Pulmonary artery endothelial cell (primary cell): ENCODE measurements at places on chromosomes 11 and 22. TPM values are rescaled to one million over a fixed set of nuclear protein-coding genes. Genes with fewer than 3 reads are reported as not detected.

DNA sequence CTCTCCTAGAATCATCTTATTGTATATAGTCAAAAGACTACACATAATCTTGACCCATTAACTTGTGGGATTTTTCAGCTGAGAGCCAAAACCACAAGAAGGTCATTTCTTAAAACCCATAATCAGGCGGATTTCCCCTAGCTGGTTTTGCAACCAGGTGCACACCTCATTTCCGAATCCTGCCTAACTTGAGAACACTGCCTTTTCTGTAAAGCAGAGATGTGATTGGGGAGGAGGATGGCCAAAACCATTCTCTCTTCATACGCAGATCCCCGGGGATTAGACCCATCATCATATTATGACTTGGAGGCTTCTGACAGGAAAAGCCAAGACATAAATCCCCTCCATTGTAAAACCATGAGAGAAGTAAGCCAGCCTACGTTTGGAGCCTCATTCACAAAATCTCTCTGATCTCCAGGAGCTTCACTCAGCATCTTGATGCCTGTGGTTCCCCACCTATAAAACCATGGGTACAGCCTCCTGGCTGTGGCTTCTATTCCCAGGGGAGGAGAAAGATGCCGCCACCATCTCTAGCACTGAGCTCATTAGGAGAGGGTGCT lies 191.3 kb downstream of the KIF18A start:
- DNase-seq, result no peak

GRCh38 chr11:103537904-103538502 lies 428.8 kb downstream of the DYNC2H1 start:
- no peak for DNase-seq

DNA sequence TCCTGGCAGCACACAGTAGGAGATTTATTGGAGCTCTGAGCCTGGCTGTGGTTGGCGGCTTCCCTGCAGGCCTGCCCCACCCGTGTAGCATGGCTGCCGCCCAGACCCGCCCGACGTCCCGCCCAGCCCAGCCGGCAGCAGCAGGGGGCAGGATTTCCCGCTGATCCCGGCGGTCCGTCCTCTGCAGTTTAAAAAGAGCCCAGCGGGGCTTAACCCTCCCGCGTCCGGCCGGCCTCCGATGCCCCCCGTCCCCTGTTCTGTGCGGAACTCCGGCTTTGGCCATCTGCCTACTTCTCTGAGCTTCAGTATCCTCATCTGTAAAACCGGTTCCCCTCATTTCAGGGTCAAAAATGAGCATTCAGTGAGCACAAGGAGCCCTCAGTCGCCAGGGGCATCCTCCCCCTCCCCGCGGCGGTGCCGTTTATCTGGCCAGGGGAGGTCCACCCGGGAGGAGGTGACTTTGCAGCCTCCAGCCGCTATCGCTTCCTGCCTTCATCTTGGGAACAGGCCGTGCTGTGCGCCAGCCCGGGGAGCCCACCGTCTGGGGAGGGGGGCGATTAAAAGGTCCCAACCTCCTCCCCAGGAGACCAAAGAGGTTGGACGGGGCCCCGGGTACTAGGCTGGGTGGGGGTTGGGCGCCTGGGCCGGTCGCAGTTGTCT lies at the start of gene GAS2L1:
GAS2L1 (plus strand) TSS at position 476 of the 660 bp plus-strand sequence. CDS start 1,456 bp downstream, outside the sequence.
- no peak for DNase-seq

GRCh38 chr11:66981976-66982578 lies 7.0 kb downstream of the C11orf86 start:
- DNase-seq, result peak; percentile 68

DNA sequence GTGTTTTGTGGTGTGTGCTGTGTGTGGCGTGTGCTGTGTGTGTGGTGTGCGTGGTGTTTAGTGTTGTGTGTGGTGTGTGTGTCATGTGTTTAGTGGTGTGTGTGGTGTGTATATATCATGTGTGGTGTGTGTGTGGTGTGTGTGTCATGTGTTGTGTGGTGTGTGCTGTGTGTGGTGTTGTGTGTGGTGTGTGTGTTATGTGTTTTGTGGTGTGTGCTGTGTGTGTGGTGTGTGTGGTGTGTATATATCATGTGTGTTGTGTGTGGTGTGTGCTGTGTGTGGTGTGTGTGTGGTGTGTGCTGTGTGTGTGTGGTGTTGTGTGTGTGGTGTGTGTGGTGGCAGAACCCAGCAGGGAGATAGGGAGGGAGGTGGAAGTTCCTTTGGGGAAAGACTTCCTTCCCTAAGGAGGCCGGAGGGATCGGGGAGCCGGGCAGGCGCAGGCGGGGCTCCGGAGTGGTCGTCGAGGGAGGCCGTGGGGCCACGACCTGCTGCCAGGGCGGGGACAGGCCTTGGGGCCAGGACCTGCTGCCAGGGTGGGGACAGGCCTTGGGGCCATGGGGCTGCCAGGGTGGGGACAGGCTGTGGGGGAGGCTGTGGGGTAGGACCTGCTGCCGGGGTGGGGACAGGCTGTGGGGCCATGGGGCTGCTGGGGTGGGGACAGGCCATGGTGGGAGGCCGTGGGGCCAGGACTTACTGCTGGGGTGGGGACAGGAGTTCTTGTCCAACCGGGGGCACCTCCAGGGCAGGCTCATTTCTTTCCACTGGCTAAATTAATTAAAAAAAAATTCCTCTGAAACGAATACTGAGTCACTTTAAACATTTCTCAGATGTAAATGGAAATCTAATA lies 15.2 kb downstream of the PIM3 start:
- no peak for DNase-seq

Gene LMO2
- total RNA-seq, result 30.9 and 56.3 TPM in 2 replicates

DNA sequence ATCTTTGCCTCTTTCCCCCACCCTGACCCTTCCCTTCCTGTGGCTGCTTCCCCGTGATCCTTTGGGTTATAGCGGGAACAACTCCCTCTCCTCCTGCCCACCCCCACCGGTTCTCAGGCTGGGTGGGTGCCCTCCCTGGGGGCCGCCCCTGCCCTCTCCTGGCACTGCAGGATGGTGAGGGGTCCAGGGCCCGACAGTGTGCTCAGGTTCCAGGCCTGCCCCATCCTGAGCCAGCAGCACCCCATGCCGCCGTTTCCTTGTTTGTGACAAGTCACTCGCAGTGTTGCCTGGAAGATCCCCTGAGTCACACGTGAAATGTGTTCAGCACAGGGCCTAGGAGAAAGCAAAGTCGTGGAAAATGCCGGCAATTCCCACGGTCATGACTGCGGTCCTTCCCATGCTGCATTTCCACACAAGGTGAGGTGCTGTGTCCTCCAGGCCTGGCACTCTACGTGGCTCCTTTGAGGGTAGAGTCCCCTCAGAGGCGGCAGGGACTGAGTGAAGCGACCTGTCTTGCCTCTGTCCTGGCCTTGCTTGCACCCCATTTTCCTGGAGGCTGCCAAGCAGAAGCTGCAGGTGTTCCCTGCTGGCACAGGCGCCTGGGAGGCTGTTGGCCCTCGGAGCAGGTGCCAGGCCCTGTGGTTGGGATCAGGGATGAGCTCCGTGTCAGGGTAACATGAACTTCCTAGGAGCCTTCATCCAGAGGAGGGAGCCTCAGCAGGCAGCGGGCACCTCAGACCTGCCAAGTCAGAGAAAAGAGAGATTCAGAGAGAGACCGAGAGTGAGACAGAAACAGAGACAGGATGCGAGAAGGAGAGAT lies 80.5 kb upstream of the LINC01488 start:
- no peak for DNase-seq

GRCh38 chr22:36232715-36233401 lies 6.5 kb downstream of the APOL2 start:
- no peak for DNase-seq

Gene RFPL2
- not detected in 2 replicates for total RNA-seq

Gene APOA4
- total RNA-seq, result not detected in 2 replicates

- DNase-seq, result no peak
Observed at GRCh38 chr11:30424844-30425243, 101.9 kb downstream of the ARL14EP start.

Gene YPEL1
- 4.5 and 5.6 TPM in 2 replicates for total RNA-seq

GRCh38 chr11:69369945-69370344 lies 76.0 kb downstream of the MYEOV start:
- no peak for DNase-seq

Gene MYO7A
- total RNA-seq, result 0.13 and 0.18 TPM in 2 replicates

Gene MPEG1
- not detected in 2 replicates for total RNA-seq

DNA sequence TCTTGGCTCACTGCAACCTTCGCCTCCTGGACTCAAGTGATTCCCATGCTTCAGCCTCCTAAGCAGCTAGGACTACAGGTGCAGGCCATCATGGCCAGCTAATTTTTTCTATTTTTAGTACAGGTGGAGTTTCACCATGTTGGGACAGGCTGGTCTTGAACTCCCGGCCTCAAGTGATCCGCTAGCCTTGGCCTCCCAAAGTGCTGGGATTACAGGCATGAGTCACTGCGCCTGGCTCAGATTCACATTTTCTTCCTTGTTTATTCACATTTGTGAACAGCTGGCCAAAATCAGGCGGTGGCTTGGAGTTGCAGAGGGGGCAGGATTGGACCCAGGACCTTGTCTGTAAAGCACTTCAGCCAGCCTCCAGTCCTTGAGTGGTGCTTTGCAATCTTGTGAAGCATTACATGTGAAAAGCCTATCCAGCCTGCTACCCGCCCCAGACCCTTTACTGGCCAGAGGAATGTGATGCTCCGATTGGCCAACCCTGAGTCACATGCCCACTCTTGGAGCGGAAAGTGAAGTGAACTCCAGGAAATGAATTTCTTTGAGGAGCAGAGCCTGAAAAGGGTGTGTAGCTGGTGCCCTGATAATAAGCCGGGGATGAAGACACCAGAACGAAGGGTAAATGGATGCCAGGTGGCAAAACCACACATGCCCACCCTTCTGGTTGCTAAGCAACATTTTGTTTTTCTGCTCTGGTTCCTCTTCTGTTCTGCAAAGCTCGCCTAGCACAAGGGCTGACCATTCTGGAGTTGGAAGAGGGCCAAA lies 62.6 kb upstream of the PTPRJ start:
- peak; percentile 60 for DNase-seq

Gene ZNF215
- 4.6 and 5.9 TPM in 2 replicates for total RNA-seq

- no peak for DNase-seq
Observed at GRCh38 chr11:1034456-1035295, 1.8 kb downstream of the MUC6 start.

- no peak for DNase-seq
Observed at GRCh38 chr11:127601578-127601977, 601.0 kb upstream of the KIRREL3 start.

DNA sequence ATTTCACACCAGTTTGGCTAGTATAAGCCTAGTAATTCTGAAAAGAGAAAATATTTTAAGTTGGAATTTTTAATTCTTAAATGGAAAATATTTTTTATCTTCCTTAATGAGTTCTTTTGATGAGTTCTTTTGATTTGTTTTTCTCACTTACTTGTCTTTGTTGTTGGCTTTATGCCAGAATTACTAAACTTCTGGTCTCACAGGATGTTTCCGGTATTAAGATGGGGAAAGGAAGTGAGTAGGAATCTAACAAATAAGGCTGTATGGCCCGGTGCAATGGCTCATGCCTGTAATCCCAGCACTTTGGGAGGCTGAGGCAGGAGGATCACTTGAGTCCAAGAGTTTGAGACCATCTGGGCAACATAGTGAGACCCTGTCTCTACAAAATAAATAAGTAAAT lies 106.4 kb downstream of the ARHGAP42 start:
- DNase-seq, result peak; percentile 5

- DNase-seq, result no peak
Observed at GRCh38 chr11:114482114-114482513, 42.8 kb downstream of the REXO2 start.

Gene HIPK3
- total RNA-seq, result 66.9 and 74.5 TPM in 2 replicates

DNA sequence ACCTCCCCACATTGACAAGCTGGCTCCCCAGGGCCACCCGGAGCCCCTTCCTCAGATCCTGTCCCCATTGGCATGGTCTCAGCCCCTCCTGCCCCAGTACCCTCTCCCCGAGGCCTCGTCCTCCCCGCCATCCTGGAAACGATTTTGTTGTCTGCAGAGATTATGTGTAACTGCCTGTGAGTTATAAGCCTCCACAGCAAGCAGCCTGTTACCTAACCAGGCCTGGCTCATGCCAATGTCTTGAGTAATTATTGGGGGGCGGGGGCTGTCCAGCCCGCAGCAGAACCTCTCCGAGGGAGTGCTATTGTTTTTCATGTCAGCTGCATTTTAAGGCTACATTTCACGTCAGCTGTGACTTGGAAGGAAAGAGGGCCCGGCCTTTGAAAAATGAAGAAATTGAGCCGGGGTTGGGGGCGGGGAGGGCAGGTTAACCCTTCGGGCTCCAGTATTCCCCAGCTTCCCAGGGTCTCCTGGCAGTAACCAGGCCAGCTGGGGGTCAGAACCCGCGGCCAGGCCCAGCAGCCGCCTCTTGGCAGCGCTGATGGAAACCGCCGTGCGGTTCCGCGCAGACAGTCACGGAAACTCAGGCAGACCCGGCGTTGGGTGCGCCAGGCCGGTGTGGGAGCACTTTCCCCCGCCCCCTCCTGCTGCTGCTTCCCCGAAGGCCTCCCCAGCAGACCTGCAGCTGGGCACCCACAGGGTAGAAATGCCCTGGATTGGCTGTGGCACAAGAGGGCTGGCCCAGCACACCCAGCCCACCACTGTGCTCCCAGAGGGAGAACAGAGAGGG lies 59.5 kb downstream of the CDKN1C start:
- DNase-seq, result peak; percentile 17

DNA sequence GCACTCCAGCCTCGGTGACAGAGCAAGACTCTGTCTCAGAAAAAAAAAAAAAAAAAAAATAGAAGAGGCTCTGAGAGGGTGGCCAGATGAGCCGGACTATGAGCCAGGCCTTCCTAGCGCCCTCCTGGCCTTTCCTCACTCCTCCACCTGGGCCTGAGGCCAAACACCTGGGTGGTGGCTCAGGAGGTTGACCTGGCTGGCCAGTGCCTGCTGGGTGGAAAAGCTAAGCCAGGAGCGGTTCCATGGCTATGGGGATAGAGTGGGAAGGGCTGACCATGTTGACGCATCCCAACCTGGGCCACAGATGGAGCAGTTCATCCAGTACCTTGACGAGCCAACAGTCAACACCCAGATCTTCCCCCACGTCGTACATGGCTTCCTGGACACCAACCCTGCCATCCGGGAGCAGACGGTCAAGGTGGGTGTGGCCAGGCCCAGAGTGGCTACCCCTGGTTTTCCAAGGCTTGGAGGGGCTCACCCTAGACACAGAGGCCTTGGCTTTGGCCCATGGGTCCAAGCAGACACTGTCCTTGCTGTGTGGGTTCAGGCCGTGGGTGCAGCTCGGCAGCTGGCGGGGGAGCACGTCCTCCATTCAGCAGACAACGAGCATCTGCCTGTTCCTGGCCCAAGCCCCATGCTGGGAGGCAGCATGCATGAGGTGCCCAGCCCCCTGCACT lies 7.6 kb downstream of the SCYL1 start:
- no peak for DNase-seq

- no peak for DNase-seq
Observed at GRCh38 chr11:2585566-2586086, 114.2 kb downstream of the KCNQ1OT1 start.

DNA sequence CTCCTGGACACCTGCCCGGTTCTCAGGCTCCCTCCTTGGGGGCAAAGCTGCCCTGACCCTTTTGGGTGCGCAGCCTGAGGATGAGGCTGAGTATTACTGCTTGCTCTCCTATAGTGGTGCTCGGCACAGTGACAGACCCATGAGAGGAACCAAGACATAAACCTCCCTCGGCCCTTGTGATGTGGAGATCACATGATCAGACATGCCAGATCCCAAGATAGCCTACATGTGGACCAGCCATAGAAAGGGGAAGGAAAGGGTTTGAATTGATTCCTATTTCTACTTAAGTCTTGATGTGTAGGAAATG lies 125.3 kb downstream of the VPREB1 start:
- no peak for DNase-seq
